NCI-H1092 treated with DMSO at 0.1 percent for 48 hours (cell line): ENCODE measurements at places on chromosomes 12 and 14.

GRCh38 chr12:16844875-16845274 lies 238.9 kb upstream of the LMO3 start:
- no peak for DNase-seq

GRCh38 chr12:48542300-48542928 lies 17.0 kb downstream of the OR8S1 start:
- DNase-seq, result peak; percentile 58

GRCh38 chr12:18483698-18484325 lies 222.5 kb downstream of the PIK3C2G start:
- no peak for DNase-seq

- DNase-seq, result no peak
These were observed 38.9 kb upstream of the LIMA1 start for GRCh38 chr12:50322206-50322605.

- no peak for DNase-seq
These were observed 44.6 kb upstream of the PLBD1 start for GRCh38 chr12:14612250-14612649.

DNA sequence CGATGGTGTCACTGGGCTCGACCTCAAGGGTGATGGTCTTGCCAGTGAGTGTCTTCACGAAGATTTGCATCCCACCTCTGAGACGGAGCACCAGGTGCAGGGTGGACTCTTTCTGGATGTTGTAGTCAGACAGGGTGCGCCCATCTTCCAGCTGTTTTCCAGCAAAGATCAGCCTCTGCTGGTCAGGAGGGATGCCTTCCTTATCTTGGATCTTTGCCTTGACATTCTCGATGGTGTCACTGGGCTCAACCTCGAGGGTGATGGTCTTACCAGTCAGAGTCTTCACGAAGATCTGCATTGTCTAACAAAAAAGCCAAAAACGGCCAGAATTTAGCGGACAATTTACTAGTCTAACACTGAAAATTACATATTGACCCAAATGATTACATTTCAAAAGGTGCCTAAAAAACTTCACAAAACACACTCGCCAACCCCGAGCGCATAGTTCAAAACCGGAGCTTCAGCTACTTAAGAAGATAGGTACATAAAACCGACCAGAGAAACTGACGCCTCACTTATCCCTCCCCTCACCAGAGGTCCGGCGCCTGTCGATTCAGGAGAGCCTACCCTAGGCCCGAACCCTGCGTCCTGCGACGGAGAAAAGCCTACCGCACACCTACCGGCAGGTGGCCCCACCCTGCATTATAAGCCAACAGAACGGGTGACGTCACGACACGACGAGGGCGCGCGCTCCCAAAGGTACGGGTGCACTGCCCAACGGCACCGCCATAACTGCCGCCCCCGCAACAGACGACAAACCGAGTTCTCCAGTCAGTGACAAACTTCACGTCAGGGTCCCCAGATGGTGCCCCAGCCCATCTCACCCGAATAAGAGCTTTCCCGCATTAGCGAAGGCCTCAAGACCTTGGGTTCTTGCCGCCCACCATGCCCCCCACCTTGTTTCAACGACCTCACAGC lies 717 bp downstream of the UBC start:
- DNase-seq, result no peak

DNA sequence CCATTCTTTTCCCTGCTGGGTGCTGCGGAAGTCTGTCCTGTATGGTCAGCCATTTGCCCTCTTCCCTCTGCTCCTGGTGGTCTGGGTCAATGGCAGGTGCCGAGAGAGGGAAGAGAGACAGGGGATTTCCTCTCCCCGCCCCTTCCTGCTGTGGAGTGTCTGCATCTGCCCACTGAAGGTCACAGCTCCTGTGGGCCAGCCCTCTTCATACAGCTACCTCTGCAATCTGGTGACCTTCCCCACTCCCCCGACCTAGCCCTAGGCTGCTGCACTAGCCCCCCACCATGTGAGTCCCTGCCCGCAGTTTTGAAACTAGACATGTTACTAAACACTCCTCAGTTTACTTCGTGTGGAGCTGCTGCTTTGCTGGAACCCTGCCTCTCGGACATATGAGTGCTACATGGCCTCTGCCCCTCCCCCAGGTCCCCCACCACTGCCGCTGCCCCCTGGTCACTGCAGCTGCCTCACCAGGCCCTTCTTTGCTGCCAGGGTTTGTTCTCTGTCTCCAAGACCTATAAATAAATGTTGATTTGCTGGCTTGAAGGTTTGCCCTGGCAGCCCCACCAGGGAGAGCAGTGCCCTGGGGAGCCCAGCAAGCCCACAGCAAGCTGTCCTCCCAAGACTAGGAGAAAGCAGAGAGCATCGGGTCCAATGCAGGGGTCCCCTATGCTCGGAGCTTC lies 102.9 kb downstream of the DPF3 start:
- DNase-seq, result no peak
